ENCODE measurements at places on chromosomes 2 and 18.

DNA sequence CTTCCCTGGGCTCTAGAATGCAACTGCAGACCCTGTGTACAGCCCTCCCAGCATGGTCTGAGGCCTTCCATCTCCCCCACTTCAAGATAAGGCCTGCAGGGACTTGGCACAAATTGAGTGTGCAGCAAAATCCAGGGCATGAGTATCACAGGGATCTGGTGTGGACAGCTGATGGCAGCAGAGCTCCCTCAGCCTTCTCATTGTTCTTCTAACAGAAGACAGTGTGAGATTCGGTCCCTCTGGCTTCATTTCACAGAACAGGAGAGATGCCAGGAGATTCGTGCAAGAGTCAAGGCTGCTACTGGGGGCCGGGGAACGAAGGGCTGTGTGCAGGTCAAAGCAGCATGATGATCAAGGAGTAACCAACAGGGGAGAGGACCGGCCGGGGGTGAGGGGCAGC lies 85.8 kb downstream of the UXS1 start:
- DNase-seq = no peak

GRCh38 chr2:1839066-1839756 lies 94.9 kb upstream of the PXDN start:
- no peak for DNase-seq

DNA sequence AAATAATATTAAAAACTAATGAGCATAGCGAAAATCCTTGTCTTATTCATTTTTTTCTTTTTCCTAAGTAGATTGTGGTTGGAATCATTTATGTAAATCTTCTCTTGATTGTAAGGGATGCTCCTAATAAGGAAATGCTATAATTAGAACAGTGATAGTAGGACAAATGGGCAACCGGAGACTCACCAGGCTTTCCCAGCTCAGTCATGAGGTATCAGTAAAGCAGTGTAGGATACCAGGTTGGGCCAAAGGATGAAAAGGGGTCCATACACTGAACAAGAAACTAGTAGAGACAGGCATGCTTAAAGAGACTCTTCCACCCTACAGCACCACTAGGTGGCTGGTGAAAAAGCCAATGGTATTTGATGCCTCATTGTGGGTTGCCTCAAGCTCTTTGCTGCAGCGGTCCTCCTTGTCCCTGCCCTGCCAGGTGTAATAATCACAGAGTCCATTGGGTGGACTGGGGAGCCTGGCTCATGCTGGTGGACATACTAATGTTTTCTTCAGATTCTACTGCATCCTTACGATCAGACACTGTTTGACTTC lies 71.4 kb upstream of the FAM98A start:
- DNase-seq = no peak

GRCh38 chr2:149536649-149537048 lies 50.9 kb downstream of the MMADHC start:
- no peak for DNase-seq

DNA sequence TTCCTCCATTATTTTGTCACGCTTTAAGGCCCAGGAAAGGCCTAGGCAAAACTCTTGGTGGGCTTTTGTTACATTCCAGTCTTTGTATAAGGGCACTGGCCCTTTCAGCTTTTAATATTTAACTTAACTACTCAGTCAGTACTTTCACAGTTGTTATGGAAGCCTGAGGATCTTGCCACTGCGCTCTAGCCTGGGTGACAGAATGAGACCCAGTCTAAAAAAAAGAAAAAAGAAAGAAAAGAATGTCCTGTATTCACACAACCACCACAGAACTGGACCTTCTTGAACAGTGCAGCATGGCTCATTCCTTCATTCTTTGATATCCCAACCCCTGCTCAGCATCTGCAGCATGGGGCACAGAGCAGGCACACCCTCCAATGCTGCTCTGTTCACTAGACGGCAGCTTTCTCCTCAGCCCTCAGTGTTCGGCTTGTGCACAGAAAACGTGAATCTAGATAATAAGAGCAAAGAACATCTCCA lies 93.4 kb upstream of the MSH2 start:
- DNase-seq = no peak

GRCh38 chr2:60473546-60473945 lies 79.9 kb downstream of the BCL11A start:
- no peak for DNase-seq

DNA sequence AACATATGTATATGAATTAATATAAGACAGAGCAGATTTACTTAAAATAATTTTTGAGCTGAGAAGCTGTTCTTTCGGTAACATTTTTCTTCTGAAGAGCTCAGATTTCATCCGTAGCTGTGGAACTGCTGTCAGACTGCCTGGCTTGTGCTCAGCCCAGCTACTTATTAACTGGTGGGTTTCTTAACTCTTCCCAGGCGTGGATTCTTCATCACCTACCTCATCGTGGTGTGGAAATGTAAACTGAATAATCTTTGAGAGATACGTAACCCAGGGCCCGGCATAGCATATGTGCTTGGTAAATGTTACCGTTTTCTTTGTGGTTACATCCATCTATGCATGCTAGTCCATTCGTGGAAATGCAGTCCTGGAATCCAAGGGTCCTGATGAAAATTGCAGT lies 145.0 kb downstream of the MCFD2 start:
- DNase-seq = no peak

DNA sequence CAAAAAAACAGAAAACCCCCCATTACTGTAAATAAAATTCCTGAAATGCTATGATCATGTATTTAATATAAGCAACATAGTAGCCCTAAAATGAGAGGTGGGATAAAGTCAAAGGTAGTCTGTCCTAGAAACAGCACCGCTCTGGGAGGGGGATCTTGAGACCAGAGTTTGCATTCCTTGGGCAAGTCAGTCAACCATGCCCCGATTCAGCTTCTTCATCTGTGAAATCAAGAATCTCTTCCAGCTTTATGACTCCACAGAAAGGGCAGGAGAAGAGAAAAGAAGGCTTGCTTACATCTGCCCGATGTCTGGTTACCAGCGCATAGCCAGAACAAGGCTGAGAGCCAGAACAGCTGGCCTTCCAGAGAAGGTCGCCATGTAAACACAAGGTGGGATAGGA lies 2.1 kb upstream of the FBLN7 start:
- DNase-seq = no peak

GRCh38 chr2:4357121-4357520 lies 653.7 kb downstream of the DCDC2C start:
- DNase-seq = no peak

DNA sequence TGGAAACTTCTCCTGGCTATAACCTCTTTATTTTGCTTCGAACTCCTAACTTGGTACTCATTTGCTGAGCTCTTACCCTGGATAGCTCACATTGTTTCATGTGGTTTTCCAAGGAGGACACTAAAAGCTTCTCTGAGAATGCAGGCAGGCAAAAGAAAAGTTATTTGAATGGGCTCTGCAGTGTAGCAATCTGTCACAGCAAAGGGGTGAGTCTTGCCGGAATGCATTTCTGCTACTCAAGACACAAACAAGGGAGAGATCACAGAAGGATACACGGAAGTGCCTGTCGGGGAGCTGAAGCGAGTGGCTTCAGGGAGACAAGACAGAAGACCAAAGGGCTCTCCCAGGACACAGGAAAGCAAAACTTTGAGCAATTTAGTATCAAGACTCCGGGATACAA lies 265.4 kb downstream of the SS18 start:
- no peak for DNase-seq

DNA sequence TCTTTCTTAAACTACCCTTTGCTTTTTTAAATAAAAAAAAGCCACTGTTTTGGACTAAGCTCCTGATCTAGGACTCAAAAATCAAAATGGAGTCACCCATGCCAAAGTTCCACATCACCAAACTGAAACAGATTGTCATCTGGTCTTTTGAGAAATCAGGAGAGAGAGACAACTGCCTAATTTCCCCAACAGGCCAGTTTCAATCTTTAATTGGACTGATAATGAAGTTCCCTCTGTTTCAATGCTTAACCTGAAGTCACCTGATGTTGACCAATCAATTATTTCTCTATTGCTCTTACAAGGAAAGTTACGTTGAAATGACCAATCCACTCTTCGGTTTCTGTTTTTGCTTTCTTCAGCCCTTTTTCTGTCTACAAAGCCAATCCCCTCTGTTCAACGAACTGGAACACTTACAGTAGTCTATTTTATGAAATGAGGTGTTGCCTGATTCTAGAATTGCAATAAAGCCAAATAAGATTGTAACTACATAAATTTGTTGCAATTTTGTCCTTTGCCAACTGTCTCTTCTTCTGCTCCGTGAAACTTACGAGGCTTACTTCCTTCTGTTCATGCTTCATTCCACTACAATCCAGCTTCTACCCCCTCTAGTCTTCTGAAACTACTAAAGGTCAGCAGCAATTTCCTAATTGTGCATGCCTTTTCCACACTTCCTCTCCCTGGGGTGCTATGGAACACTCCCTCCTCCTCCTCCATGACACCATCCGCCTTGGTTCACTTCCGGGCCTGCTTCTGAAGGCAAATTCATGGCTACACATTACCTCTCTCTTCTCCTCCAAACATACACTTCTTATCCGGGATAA lies 95.2 kb upstream of the CD302 start:
- no peak for DNase-seq

DNA sequence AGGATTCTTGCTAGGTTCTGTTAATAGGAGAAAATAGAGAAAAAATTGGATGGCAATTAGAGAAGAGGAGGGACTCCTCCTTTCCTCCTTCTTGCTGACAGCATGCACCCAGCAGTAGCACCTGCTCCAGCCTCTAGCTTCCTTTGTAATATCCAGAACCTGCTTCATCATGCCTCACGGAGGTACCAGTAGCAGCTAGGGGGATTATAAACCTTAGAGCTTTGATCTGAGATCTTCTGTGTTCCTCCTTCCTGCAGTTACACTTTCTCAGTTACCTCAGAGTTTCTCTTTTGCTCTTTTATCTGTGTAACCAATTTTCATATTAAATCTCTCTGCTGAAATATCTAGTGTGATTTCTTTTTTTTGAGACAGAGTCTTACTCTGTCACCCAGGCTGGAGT lies 16.6 kb downstream of the DPP4 start:
- no peak for DNase-seq

DNA sequence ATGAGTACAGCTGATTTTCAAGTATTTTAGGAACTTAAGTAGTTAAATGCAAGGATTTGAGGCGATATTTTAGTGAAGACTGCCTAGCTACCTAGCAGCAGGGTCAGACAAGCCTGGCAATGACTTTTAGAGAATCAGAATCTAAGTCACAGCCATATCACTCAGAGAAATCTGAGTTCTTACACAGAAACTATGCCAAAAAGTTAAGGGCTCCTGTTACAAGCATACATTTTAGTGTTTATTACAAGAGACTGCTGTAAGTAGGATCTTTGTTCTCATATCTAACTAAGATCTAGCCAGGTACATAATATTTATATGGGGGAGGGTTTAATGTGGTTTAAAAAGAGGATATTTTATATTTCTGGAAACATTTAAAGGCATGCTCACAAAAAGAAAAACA lies 37.5 kb downstream of the MAP4K3 start:
- DNase-seq = no peak

DNA sequence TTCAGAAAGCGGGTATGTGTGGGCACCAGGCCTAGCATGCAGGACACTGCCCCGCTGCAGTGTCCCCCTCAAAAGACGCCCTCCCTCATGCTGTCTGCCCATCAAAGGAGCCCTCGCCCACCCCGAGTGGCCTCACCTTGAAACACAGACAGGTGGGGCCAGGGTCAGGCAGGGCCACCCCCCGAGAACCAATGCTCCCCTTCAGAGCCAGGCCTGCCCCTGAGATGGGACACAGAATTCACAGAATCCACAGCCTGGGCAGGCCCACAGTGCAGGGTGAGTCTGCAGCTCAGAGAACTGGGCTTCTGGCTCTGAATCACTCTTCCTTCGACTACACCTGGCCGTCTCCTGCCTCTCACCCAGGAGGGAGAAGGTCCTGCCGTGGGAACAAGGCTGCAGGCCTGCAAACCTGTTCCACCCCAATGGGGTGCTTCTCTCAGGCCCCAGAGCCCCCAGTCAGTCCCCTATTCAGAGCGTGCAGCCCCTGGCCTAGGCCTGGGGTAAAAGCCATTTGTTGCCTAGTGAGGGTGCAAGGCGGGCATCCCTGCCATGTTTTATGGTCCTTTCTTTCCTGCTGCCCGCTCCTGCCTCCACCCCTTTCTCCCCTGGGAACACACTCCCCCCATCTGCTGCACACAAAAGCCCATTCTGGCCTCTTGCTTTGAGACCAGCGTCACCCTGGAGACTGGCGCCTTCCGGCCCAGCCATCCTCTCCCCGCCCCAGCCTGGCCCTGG lies 11.3 kb upstream of the ARHGEF4 start:
- no peak for DNase-seq

DNA sequence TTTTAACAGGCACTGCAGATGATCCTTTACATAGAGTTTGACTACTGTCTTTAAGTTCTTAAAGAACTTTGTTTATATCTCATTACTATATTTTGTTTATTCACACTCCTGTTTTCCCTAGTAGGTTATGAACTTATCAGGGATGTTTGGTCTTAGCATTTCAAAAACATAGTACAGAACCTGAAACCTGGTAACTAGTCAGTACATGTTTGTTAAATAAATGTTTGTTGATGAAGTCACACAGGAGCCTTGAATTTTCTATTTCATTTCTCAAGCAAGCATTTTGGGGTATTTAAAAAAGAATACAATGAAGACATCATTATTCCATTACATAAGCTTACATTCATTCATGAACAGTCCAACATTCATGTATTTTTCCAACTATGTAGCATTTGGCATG lies 280.3 kb upstream of the ZSWIM2 start:
- DNase-seq = no peak

DNA sequence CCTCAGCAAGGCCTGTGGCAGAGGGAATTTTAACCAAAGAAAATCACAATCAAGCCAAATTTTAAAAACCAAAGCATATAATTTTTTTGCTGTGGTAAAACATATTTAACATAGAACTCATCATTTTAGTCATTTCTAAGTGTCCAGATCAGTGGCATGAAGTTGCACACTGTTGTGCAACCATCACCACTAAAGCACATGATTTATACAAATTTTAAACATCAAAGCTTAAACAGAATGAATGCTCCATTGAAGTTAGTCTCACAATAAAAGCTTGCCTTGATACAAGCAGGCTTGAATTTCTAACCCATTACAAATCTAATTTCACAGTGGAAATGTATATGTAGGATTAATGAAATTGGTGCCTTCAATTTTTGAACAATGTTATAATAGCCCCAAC lies 31.2 kb downstream of the FTCDNL1 start:
- no peak for DNase-seq

DNA sequence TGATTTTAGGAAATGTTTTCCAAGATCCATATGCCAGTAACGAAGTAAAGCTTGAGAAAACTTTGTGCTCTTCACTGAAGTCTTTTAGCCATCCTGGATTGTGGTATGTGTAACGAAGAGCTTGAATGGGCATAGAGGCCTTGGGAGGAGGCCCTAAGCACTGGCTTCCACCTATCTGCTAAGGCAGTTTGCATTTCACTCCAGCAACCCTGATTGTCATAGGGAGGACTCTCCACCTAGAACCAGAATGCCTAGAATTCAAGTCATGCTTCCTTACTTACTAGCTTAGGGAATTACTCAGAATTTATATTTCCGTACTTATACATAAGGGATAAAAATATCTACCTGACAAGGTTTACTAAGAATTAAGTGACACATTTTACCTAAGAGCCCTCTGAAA lies 451.5 kb downstream of the FBXO15 start:
- DNase-seq = no peak

DNA sequence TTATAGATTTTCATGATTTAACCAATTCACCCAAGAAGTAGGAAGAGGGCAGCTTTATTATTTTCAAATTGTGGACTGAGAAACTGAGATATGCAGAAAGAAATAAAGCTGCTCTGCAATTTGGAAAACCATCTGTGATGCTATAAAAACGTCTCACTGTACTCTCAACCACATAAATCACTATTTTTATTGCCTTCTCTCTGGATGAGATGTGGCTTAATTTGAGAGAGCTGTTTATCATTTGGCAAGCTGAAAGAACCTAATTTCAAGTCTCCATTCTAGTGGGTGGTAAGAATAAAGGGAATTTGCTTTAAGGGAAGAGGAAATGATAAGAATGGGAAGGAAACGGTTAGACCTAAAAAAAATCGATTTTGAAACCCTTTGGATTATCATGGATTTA lies 49.9 kb upstream of the CYP1B1 start:
- no peak for DNase-seq
